ENCODE measurements at places on chromosomes 2 and 18.
A peak's percentile ranks its signal among the peaks of the same experiment; 100 is the strongest.

DNA sequence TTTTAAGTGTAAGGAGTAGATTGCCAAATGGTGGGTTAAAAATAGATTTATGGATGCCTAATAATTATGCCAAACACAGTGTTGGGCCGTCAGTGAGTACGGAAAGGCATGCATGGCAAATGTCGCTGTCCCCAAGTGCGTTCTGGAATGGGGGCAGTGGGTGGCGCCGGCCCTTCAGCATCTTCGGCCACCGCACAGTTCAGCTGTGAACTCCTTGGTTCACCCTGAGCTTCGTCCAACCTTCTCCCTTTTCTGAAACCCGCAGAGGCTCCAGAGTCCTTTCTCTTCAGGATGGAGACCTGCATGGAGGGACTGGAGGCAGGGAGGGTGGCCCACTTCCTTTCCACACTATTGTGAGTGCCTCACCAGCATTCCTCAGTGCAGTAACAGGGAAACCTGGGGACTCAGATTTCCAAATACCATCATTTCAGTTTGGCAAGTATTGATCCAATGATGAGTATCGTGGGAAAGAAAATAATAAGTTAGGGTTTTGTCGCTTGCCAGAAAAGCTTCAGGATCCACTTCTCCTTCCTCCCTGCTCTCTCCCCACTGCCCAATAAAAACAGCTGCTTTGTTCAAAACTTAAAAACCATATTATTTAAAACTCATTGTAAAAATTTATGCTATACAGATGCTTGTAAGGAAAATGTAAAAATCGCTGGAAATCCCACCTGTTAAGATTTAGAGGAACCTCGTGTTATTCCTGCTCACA is 74.6 kb upstream of the TXNDC2 start:
- no peak for DNase-seq

DNA sequence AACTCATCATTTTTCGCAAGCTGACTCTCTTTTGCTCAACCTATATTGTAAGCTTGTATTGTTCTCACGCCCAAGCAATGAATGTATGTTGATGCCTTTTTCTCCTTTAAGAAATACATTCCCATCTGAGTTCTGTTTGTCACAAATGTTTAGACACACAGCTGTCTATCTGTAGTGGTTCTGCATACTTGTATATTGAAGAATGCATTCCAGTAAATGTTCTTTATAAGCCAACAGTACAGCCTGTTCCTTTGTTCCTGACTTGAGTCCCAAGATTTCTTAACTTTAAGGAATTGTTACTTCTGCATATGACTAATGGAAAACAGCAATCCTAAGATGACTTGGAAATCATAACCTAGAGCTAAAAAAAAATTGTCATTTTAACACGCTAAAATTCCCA is 849.1 kb upstream of the POU3F3 start:
- DNase-seq = no peak

DNA sequence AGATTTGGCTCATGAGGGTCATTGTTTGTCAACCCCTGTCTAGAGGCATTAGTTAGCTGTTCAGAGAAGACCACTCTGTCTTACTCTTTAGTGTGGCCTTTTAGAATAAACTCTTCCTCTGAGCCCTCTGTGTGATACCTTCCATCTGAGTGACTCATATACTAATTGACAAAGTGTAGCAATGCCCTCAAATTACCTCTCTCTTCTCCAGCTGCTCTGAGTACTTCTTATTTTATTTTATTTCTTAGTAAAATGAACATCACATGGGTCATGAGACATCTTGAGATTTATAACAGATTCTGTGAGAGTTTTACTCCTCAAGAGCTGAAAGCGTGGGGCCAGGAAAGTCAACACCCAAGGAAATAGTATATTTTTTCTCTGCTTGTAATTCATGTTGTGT is 67.4 kb downstream of the KCTD18 start:
- DNase-seq = no peak

GRCh38 chr2:228689053-228689452 is 507.6 kb upstream of the SPHKAP start:
- peak; percentile 13 for DNase-seq

DNA sequence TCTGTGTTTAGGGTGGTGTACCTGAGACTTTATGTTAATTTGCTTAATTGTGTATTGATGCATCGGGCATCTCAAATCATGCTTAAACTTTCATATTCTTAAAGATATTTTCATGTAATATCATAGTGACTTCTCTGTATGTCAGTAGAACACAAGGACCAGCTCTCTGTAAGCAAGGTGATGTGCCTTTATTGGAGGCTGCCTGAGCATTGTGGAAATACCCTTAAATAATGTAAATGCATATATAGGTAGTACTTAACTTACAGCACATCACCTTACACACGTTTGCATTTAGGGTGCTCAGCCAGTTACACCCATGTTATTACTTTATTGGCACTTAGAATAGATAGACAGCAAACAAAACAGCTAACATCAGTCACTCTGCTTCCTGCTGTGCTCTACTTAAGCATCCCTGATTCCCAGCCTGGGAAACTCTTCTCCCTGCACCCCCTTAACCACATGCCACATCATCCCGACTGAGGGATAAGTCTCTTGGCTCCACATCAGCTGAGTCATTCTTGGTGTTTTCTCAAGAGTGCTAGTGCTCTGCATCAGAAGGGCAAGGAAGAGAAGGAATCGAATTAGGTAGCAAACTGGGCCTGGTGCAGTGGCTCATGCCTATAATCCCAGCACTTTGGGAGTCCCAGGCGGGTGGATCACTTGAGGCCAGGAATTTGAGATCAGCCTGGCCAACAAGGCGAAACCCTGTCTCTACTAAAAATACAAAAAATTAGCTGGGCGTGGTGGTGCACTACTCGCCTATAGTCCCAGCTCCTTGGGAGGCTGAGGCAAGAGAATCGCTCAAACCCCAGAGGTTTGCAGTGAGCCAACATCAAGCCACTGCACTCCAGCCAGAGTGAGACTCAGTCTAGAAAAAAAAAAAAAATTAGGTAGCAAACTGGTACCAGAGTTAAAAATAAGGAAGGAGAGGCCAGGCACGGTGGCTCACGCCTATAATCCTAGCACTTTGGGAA is 108.7 kb downstream of the MAP3K20 start:
- DNase-seq = no peak

DNA sequence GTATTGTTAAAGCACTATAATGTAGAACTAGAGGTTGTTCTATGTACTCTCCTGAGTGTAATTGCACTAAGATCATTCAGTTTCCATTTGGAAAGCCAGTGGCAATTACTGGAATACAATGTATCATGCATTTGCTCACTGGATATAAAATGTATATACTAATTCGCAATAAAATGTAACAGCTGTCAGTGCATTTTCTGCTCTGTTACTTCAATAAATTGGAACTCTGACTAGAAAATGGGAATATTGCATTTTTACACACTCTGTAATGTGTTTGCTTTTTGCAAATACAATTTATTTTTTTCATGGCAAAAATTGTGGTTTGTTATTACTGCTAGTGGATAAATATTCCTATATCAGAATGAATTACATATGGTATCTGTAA is 893.8 kb upstream of the POU3F3 start:
- DNase-seq = no peak

- no peak for DNase-seq
Measured at GRCh38 chr2:71792926-71793761, 339.8 kb downstream of the DYSF start.

- no peak for DNase-seq
Measured at GRCh38 chr2:239648607-239649006, 247.8 kb upstream of the HDAC4 start.

- no peak for DNase-seq
Measured at GRCh38 chr2:187129306-187129705, 280.3 kb upstream of the ZSWIM2 start.

DNA sequence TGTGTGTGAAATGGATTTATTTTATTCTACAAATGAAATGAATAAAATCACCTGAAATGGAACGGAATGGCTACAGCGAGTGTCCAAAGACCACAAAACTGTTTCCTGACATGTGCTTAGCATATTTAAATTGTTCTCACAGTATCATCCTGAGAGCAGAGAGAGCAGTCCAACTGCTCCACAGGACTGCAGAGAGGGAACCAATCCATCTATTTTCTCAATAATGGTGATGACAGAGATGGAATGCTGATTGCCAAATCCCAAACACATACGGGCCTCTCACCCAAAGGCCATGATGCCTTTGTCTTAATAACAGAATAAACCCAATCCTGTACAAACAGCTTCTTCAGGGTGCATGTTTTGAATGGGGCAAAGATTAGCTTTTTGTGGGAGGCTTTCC is 41.1 kb downstream of the STAT1 start:
- no peak for DNase-seq

DNA sequence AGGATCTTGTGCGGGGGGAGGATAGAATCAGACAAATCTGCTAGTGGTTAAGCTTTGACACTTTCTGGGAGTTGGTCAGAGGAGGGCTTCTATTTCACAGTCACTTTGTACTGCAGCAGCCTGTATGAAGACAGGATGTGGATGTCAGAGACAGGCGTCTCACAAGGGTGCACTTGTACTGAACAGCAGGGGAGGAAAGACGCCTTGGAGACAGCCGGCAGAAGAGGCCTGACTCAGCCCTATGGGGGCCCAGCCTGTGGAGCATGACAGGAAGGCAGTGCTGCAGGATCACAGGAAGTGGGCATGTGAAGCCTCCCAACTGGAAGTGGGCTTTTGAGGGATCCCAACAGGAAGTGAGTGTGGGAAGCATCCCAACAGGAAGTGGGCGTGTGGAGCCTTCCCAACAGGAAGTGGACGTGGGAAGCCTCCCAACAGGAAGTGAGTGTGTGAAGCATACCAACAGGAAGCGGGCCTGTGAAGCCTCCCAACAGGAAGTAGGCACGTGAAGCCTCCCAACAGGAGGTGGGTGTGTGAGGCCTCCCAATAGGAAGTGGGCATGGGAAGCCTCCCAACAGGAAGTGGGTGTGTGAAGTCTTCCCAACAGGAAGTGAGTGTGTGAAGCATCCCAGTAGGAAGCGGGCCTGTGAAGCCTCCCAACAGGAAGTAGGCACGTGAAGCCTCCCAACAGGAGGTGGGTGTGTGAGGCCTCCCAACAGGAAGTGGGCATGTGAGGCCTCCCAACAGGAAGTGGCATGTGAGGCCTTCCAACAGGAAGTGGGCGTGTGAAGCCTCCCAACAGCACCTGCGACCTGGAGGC is 212.3 kb downstream of the SNTG2 start:
- no peak for DNase-seq

DNA sequence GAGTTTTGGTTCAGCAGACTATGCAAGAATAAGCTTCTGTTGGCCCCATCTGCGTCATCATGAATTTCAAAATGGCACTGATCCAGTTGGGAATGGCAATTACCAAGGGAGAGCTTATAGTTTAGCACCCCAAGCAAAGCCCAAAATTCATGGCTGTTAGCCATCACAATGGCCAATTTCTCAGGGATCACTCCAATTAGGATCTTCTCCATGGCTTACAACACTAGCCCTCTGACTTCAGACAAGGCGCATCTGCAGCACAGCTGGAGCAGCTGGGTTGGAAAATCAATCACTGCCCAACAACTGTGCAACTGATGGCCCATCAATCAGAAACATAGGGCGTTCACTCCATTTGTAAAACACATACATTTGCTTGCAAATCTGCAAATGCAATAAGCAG is 273.6 kb downstream of the SRBD1 start:
- DNase-seq = no peak

Measured in NCI-H1417 (cell line).